Activated naive CD8-positive, alpha-beta T cell treated with anti-CD3 and anti-CD28 coated beads, Interleukin-2, amount 10 ng/mL, durations not matched to agents 7 days and 5 days (primary cell): ENCODE measurements at places on chromosomes 16 and 17.

DNA sequence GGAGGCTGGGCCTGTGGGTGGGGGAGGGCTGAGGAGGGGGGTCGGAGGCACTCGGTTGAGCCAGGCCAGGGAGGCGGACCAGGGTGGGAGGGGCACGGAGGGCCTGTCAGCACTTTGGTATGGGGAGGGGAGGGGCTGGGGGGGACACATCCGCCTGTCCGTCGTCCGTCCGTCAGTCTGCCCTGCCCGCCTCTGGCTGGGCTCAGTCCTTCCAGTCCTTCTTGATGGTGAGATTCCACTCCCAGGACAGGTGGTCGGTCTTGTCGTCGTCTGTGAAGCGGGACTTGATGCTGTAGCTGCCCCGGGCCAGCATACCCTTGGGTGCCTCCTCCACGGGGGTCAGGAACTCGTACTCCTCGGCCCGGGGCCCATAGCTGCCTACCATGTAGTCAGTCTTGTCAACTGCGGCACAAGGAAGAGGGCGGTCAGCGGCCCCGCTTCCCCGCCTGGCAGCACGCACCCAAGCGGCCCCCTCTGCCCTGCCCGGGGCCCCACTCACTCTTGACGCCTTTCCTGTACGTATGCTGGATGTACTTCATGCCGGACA lies 2.4 kb downstream of the ARHGDIA start:
- DNase-seq, result no peak

GRCh38 chr17:58398574-58399266 lies 18.6 kb downstream of the RNF43 start:
- DNase-seq, result no peak

DNA sequence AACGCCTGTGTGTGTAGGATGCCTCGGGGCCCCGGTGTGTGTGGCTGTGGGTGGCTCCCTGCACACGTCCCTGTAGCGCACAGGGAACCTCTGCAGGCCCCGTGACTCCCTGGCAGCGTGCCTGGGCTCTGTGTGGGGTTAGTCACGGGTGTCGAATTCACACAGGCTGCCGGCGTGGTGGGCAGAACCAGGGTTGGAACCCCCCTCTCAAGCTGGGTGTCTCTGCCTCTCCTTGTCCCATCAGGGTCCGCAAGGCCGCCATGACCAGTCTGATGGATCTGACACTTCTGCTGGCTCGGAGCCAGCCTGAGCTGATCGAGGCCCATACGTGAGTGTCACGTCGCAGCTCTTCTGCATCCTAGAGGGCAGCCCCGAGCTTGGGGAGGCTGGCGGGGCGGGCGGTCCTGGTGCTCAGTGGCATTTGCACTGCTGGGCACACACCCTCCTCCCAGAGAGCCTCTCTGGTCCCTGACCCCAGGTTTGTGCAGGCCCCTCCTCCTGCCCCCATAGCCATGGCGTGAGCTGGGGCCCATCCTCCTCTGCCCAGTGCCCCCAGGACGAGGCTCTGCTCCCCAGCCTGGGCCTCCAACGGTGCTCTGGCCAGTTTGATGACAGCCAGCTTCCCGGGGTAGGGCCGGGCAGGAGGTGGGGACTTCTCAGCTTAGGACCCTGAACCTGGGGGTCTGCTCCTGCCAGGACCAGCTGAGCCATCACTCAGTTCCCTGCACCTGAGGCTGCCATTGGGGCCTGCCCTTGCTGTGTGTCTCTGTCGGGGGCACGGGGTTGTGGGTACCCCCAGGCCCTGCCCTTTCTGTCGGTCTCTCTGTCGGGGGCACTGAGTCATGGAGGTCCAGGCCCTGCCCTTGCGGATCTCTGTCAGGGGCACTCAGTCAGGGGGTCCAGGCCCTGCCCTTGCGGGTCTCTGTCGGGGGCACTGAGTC lies 88.1 kb upstream of the ZNF750 start:
- no peak for DNase-seq

DNA sequence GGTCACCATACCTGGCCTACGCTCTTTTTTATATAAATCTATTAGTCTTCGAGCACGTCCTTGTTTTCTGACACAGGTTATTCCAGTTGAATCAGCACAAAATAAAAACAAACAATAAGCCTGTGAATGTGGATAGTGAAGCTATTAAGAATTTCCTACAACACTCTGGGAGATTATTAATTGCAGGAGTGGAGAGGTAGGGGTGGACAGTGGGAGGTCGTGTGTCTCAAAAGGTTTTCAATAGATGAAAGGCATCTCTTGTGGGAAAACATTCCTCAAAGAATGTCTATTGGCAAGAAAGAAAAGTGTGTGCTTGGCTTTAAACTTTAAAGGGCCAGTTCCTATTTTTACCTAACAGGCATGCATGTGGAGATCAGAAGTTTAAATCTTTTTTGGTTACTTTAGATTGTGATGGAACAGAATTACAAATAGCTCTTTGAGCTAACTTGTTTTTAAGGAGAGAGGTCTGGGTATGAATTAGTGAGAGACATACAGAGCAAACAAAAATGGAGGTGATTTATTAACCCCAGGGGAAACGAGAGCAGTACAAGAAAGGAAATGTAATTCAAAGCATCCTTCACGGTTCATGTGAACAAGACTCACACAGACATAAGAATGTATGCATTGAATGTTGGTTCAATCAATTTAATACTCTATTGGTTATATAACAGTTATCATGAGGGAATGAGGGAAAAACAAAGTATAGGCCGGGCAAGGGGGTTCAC lies 9.0 kb downstream of the SMYD4 start:
- no peak for DNase-seq

DNA sequence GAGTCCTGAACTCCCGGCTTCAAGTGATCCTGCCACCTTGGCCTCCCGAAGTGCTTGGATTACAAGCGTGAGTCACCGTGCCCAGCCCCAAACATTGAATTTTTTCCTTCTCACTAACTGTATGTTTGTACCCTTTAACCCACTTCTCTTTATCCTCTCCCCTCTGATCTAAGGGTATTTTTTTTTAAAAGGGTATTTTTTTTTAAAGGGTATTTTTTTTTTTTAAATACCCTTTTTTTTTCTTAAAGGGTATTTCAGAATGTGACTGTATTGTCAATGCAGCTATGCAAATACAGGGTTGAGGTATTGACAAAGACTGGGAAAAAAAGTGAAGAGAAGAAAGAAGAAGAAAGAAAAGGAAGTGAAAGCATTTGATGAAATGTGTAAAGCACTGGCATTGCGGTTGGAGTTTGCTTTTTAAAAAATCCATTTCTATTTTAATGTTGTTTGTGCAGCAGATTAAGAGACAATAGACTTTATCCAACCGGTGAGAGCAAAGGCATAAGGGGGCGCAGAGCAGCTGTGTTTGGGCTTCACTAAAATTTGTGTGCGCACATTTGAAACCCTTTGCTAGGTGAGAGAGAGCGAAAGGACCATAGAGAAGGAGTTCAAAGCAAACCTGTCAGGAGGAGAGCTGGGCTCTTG lies 42.4 kb downstream of the SYT17 start:
- DNase-seq, result no peak

- DNase-seq, result peak; percentile 71
These were observed 12.8 kb upstream of the GNG13 start for GRCh38 chr16:813204-813915.

DNA sequence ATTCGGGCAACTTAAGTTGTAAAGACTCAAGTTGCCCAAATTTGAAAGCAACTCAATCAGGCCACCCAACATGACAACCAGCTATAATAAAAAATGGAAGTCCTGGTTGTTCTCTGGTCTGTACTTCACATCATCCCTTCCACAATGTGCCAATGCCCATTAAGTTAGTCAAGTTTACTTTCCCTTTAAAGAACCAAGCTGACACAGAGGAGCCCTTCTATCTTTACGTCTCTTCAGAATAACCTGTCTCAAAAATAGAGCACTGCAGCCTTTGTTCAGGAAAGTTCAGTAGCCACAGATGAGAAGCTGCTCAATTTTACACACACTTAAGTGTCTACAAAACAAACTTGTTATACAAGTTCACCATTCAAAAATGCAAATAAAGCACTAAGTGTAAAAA lies 75.1 kb upstream of the C17orf78 start:
- DNase-seq, result no peak

DNA sequence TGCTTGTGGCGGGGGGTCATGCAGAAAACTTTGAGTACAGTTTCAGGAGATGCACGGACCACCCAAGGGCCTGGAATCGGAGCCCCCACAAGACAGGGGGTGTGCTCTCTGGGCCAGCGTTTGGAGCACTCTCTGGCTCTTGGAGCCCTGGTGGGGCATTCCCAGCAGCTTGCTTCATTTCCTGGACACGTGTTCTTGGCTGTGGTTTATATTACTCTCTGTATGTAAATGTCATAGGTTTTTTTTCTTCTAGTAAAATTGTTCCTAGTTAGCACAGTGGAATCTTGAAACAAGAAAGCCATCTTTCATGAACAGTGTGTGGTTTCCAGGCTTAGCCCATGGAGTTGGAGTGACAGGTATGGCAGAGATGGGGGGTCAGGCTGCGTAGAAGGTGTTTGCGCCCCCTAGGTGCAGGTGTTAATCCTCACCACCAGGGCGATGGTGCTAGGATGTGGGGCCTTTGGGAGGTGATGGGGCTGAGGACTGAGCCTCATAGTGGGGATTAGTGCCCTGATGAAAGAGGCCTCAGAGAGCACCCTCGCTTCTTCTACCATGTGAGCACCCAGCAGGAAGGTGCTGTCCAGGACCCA lies 79.8 kb downstream of the JPH3 start:
- DNase-seq, result no peak

DNA sequence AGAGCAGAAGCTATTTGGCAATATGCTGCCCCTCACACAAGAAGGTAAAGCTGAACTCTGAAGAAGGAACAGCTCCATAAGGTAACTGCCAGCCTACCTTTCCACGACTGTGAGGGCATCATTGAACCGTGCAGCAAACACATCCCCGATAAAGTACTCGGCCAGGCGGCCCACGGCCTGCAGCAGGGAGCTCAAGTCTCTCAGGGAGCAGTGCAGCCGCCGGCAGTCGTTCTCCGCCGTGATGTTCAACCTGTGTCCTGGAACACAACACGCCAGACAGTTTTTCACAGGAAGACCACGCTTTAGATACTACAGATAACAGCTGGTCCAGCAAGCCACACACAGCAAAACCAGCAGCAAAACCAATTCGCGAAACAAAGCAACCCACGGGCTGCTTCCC lies 62.1 kb upstream of the GSG1L start:
- DNase-seq, result no peak

DNA sequence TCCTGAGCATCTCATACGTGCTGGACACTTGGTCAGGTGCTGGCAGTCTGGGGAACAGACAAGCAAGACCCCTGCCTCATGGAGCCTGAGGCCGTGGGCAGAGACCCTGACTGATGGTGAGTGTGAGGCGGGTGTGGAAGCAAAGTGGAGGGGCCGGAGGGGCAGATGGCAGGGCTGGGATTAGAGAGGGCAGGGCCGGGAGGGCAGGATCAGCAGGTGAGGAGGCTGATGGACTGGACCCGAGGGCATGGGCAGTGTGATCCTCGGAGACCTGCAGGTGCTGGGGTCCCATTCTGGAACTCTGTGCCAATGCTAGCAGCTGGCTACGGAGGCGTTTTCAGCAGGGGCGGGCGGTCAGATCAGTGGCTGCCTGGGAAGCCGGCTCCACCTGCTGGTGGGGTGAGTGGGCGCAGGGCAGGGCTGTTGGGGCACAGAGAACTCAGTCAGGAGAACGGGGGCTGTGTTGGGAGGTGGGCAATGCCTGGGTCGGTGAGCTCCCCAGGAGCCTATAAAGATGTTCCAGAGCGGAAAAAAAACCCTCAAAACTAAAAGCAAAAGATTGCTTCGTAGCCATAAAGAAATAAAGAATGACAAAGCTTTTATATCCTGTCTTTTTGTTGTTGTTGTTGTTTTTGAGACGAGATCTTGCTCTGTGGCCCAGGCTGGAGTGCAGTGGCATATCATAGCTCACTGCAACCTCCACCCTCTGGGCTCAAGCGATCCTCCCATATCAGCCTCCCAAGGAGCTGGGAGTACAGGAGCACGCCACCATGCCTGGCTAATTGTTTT lies 8.9 kb upstream of the C16orf74 start:
- DNase-seq, result peak; percentile 59

- no peak for DNase-seq
These were observed 247.0 kb downstream of the GSG1L start for GRCh38 chr16:27816561-27816960.

DNA sequence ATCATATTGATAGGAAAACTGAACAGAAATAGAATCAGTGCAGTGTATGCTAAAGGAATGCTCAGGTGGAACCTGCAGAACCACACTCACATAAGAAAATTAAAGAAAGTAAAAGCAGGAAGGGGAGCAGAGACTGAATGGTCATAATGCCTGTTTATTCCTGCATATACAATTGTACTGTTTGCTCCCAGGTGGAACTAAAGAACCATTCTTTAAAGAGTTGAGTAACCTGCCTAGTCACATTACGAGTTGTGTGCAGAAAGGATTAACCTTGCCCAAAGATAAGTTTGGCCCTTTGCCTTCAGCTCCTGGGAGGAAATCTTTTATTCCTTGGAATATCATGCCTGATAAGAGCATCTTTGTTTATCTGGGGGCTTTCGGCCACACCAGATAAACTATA lies 434.7 kb downstream of the KIF2B start:
- no peak for DNase-seq

GRCh38 chr16:87826798-87827587 lies 42.3 kb downstream of the SLC7A5 start:
- DNase-seq, result no peak

GRCh38 chr17:44102849-44103622 lies 20.4 kb downstream of the HDAC5 start:
- DNase-seq, result no peak

DNA sequence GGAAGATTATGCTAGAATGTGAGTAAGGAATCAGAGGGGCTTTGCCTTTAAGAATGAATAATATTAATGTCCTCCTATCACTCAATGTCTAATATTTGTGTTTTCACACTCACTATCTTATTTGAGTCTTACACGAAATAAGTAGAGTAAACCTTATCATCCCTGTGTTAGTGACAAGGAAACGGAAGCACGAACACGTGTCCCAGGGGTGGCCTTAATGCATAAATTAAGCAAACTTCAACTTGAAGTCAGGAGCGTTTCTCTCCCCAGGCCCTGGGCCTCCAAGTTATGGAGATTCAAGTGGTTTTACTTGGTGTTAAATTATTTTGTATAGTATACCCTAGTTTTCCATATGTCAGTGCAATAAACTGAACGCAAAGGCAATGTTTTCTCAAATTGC lies 96.0 kb downstream of the WDR59 start:
- no peak for DNase-seq

- DNase-seq, result peak; percentile 43
These were observed 15.4 kb downstream of the ARL2BP start for GRCh38 chr16:57260294-57260929.

- no peak for DNase-seq
These were observed 391.4 kb downstream of the UTP18 start for GRCh38 chr17:51651513-51652298.
